ENCODE measurements at places on chromosomes 12 and 14.

GRCh38 chr14:106551265-106551664, 1024.9 kb downstream of the TMEM121 start:
- DNase-seq: no peak

- no peak for DNase-seq
These were observed 29.5 kb downstream of the PPP4R4 start for GRCh38 chr14:94203473-94204210.

DNA sequence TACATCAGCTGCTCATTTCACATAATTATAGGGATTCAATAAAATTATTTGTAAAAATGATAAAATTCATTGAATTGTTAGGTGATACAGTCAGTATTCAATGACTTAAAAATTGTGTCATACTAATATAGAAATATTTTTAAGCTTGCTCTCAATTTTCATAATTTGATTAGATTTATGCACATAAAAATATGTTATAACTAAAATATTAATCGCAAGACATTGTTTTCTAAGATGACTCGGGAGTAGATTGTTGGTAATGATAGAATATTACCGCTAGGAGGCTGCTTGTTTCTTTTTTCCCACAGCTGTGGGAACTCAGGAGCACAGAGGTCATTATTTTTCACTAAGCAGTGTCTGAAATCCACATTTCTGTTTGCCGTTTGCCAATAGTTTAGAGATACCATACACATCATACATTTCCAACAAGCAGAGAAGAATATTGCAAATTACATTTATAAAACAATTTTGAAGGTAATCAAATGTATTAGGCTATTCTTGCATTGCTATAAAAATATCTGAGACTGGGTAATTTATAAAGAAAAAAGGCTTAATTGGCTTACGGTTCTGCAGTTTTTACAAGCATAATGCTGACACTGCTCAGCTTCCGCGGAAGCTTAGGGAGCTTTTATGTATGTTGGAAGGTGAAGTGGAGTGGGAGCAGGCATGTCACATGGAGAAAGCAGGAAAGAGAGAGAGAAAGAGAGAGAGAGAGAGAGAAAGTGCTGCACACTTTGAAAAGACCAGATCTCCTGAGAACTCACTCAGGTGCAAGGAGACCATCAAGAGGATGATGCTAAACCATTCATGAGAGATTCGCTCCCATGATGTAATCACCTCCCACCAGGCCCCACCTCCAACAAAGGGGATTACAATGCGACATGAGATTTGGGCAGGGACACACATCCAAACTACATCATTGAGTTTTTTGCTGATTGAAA, 9.2 kb downstream of the CD69 start:
- no peak for DNase-seq

DNA sequence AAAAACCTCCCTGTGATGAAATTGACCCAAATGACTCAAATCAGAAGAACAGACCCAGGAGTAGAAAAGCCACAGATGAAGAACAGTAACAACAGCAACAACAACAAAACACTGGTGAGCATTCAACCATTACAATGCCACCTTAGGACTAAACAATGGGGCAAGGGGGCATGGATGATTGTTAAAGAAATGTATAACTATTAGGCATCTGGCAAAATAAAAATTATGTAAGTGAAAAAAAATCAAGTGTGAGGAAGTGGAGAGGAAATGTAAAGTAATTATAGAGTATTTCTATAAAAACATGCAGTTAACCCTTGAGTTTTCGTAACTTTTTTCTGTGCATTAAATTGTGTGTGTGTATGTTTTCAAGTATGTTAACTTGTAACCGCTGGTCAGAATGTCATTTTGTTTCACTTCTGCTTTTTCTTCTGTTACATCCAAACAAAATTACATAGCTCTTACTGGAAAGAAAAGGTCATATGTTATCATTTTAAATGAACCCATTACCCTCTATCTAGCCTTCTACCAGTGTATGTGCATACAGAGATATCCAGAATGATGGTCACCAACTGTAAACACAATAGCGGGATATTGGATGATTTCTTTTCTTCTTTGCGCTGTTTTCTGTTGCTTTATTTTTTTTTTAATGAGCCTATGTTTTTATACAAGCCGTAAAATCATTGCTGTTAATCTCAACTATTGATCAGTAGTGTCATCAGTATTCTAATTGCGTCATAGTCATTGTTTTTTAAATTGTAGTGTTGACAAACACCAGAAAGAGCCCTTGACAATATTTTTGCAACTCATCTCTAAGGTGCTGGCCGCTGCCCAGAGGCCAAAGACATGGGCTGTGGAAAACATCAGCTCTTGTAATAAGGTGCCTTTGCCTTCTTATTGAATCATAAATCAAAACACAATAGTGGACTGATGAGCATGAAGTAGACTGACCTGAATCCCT, 170.6 kb downstream of the CRADD start:
- DNase-seq: peak; percentile 71

DNA sequence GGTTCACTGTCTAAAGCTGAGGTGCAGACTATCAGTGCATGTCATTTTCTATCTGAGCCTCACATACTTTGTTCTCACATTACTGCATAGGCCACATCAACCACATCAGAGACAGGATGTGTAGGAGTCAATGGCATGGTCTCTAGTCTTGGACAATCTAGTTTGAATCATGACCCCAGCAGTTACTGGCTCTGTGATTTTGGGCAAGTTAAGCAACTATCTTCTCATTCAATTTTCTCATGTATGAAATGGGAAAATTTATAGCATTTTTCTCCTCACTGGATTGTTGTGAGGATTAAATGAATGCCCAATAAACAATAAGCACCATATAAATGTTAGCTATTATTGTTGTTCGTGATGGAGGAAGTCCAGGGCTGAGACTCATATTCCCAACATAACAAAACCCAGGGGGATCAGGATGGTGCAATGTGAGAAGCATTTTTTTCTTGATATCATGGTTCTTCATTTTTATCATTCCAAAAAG, 432.6 kb downstream of the LRIG3 start:
- no peak for DNase-seq

DNA sequence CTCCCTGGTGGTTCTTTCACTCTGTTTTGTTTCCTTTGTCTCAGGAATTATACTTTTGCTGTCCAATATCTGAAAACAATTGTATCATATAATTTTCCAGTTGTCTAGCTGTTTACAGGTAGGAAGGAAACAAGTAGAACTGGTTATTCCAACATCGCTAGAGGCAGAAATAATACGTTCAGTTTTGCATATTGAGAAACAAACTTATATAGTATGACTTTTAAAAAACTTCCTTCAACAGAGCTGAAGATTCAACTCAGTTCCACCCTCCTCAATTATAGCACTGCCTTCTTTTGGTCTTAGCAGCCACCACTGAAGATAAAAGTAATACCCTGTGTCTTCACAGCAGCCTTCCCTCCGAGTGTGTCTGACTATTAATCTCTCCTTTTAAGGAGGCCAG, 214.3 kb downstream of the EFCAB11 start:
- no peak for DNase-seq

- no peak for DNase-seq
These were observed 14.3 kb upstream of the E2F7 start for GRCh38 chr12:77079631-77080030.

- no peak for DNase-seq
These were observed 19.3 kb downstream of the PLEKHA5 start for GRCh38 chr12:19148860-19149259.

- no peak for DNase-seq
These were observed 6.4 kb upstream of the HMGA2 start for GRCh38 chr12:65817866-65818265.

- DNase-seq: no peak
These were observed 25.9 kb downstream of the SPX start for GRCh38 chr12:21551841-21552465.

DNA sequence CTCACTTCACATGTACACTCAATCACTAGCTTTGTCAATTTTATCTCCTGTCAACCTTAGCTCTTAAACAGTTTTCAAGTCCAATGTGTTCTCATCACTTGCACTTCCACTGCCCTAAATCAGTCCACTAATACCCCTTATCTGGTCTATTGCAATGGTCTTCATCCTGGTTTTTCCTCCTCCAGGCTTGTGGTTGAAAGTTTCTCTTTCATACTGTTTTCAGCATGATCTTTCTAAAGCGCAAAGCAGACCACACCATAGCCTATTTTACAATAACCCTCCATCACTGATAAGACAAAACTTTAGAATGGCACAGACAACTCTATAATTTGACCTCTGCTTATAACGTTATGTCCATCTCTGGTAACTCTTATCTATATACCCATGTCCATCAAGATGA, 62.0 kb upstream of the DDHD1 start:
- no peak for DNase-seq

DNA sequence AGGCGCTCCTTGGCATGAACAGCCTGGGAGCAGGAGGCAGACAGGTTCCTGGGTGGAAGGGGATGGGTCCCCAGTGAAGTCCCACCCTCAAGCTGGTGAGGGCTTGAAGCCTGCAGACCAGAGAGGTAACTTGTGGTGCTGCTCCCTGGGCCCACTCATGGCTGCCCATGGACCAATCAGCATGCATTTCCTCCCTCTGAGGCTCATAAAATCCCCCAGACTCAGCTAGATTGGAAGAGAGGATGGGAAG, 50.2 kb downstream of the A2M start:
- DNase-seq: no peak

DNA sequence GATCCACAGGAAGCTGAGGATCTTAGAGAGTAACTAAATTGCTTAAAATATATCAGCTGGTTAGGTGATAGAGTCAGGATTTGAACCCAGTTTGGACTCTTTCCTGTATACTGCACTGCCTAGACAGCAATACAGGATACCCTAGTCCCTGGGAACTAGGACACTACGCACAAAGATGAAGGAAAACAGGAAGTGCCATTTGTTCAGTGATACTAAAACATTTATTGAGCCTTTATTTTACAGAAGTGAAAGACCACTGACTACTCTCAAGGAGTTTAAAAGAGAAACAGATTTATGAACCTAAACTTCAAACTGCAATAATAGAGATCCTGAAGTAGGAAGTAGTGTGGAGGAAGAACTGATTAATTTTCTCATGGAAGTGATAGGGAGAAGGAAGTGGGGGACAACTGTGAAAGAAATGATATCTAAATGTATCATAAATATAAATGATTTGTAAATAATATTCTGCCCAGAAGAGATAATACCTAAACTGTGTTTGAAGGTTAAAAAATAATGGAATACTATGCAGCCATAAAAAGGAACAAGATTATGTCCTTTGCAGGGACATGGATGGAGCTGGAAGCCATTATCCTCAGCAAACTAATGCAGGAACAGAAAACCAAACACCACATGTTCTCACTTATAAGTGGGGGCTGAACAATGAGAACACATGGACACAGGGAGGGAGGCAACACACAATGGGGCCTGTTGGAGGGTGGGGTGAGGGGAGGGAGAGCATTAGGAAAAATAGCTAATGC, 18.2 kb downstream of the MSRB3 start:
- no peak for DNase-seq

DNA sequence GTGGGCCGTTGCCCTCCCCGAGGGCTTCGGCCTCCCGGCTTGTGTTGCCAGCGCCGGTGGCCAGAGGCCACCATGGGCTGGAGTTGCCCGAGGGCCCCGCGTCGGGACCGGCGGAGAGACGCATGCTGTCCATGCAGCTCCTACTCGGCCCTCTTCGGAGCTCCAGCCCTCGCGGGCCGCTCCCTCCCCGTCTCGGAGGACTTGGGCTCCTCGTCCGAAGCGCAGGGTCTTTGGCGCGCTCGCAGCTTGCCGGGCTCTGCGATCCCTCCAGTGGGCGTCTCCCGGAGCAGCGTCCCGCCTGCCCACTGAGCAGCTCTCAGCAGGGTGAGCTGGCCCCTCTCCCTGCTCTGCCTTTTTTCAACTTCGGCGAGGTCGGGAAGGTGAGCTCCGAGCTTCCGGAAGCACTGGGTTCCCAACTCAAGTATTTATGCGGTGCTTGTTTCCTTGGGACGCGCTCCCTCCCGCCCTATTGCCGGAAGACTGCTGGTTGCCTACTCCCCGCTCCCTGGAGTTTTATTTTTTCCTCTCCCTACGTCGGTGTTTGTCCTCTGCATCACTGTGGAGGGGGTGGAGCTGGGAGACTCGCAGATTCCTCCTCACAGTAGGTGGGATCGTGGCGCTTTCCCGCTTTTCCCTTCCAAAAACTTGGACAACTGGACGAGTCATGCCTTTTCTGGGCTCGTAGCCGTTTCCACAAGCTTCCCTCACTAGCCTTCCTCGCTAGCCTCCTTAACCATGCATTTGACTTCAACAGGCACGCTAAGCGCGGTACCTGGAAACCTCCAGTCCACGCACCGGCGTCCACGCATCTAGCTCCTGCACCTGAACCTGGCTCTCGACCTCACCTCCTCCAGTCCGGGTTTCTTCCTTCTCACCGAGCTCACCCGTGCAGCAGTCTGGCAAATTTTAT, at the start of gene AVPR1A:
Gene AVPR1A, minus strand, starts transcription at position 489 of the 910 bp plus-strand sequence. Its CDS starts 365 bp downstream, at position 124.
- DNase-seq: peak; percentile 16

DNA sequence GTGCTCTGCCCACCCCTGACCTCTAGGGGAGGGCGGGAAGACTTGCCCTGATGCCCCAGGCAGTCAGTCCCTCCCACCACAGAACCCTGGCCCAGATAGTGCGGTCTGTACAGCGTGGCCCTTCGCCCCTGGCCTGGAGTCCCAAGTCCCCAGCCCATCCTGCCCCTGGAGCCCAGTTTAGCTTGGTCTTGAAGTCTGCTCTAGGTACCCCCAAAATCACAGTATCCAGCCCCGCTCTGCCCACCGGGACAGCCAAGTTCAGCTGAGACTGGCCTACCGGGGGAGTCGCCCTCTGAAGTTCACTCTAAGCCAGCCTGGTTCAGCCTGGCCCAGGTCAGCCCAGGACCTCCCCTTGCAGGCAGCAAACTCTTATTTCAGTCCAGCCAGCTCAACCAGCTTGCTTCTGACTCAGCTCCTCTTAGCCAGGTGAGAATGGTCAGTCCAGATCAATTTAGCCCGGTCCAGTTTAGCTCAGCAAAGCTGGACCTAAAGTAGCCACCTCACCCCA, 75.9 kb downstream of the TMEM121 start:
- no peak for DNase-seq

- DNase-seq: peak; percentile 72
These were observed 673 bp upstream of the TTC9 start for GRCh38 chr14:70640938-70641547.

GRCh38 chr12:17609701-17610100, 480.3 kb downstream of the RERGL start:
- DNase-seq: no peak

DNA sequence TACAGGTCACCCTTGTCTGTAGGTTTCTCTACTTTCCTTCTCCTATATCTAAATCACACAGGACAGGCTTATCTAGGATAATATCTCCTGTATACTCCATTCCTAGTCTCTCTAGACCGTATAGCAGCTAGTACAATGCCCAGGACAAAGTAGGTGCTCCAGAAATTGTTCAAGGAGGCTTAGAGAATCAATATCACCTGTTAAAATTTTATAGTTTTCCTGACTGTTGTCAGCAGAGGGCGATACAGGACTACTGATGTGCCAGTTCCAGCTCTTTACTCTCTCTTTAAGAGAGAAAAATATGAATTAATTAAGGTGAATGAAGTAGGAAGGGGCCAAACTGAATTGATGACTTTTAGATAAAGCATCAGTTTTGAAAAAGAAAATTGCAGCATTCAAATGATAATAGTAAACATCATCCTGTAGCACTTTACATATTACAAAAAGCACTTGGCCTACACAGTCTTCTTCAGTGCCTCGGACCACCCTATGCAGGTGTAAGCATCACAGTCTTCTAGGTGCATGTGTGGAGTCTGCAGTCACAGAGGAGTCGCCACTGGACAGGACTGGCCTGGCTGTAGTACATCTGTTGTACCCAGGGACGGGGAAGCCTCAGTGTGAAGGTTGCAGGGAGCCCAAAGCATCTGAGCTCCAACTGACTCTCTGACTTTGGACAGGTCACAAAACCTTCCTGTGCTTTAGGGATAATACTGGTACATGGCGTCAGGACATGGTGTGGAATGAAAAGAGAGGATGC, 61.9 kb upstream of the MAX start:
- DNase-seq: peak; percentile 61

- DNase-seq: peak; percentile 87
These were observed 15.2 kb upstream of the PEBP1 start for GRCh38 chr12:118120579-118121363.

- peak; percentile 69 for DNase-seq
These were observed 49.2 kb upstream of the BCAT1 start for GRCh38 chr12:24997970-24998582.
